Activated CD8-positive, alpha-beta memory T cell treated with anti-CD3 and anti-CD28 coated beads for 4 hours (primary cell): ENCODE measurements at places on chromosomes 16 and 17.

GRCh38 chr16:85557083-85557970 lies 55.8 kb upstream of the GSE1 start:
- DNase-seq, result no peak

DNA sequence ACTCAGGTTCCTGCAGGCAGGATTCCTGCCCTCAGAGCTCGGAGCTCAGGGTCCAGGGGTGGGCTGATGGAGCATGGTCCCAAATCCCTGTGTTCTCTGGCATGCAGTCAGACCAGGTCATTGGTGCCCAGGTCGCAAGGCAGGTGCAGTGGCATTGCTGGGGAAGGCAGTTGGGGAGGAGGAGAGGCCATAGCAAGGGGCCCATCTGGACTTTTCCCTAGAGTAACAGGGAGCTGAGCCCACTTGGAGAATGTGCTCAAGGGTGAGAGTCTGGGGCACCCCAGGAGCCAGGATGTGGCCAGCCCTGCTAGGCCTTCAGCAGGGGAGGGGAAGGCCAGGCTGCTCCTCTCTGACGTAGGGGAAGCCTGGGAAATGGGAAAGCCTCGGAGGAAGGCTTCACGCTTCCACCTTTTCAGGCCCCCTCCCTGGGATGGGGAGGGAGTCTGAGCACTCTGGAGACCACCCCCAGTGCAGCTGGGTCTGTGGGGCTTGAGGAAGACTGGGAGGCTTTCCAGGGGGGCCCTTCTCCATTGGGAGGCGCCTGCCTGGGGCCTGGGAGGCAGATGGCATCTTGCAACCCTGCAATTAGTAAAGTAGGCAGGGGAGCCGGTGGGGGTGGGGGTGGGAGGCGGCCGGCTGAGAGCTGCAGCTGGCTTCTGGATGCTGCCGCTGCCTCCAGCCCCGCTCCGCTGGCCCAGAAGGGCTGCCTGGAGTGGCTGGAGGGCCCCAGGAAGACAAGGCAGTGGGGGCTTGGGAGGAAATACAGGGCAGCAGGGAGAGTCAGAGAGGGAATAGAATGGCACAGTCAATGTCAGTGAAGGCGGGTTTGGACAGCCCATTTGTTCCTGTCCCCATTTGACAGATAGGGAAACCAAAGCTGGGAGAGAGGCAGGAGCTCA lies 21.1 kb upstream of the DOK4 start:
- no peak for DNase-seq

DNA sequence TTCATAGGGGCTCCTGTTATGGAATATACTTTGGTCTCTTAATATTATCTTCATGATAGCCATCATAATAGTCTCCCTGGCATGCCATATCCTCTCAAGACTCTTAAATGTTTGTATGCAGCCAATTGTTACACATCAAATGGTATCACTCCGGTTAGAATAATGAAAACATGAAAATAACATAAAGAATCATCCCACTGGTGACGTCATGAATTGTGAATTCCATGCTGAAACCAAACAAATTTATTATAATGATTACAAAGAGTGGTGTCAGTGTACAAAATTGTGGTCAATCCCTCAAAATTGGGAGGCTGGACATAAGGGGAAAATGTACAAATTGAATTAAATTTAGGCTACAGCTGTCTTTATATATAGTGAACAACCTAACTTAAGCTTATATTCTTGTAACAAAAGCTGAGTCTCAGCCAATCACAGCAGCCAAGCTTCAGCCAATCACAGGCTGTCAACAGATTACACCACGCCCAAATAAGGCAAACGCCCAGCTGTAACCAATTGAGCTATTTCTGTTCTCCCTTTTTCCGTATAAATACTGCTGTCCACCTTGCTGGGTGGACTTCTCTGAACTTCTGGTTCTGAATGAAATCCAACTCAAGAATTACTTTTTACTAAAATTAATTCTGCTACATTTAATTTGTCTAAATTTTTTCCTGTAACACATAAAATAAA lies 156.1 kb downstream of the CHD9NB start:
- no peak for DNase-seq

- DNase-seq, result no peak
These were observed 13.5 kb downstream of the KCTD2 start for GRCh38 chr17:75060434-75061054.

GRCh38 chr17:1920948-1921351 lies 91.1 kb downstream of the RPA1 start:
- no peak for DNase-seq

DNA sequence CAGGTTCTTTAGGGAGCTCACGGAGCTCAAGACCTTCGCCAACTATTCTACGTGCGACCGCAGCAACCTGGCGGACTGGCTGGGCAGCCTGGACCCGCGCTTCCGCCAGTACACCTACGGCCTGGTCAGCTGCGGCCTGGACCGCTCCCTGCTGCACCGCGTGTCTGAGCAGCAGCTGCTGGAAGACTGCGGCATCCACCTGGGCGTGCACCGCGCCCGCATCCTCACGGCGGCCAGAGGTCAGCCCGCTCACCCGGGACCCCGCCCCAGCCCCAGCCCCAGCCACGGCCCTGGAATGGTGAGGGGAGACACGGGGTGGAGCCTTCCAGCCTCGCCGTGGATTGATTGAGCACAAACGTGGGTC lies 13.5 kb downstream of the SARM1 start:
- DNase-seq, result no peak

- DNase-seq, result no peak
These were observed 584.7 kb downstream of the WWOX start for GRCh38 chr16:78684030-78684611.

DNA sequence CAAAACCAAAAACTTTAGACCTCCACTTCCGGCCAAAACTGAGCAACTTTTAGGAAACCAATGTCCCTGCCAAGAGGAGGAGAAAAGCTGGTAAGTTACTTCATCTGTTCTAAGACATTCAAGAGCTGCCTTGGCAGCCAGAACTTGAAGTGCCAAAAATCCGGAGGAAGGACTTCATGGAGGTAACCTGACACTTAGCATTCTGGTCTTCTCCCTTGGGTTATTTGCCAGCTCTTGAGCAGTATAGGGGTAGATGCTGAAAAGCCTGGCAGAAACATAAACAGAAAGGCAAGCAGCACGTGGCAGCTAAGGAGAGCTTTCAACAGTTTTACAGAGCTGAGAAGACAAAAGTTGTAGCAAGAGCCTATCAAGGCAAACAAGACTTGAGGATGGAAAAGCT lies 53.2 kb downstream of the CDYL2 start:
- no peak for DNase-seq

DNA sequence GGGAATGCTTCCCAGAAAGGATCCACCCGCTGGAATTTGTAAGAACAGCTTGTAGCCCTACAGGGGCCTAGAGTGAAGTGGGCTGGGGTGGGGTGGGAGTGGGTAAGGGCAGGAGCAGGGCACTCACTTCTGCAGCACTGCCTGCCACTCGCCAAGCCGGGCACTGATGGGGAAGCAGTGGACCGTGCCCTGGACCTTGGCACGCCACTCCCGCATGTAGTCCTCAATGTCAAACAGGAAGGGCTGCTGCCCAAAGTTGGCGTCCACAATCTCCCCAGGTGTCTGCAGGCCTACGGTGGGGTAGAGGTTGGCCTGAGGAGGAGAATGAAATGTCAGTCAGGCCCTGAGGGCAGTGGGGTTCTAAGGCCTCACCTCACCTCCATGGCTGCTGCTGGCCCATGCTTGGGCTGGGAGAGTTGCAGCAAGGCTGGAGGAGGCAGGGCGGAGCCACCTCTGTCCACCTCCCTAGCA lies 15.7 kb upstream of the GFOD2 start:
- DNase-seq, result no peak
